ENCODE measurements at places on chromosomes 2 and 18. TPM values are rescaled to one million over a fixed set of nuclear protein-coding genes. Genes with fewer than 3 reads are reported as not detected.

Gene POTEI
- not detected for polyA plus RNA-seq

Gene FZD7
- polyA plus RNA-seq = 0.87 TPM

Gene SDC1
- polyA plus RNA-seq = 3.5 TPM

Gene IL1F10
- polyA plus RNA-seq = not detected

Gene KCNE4
- polyA plus RNA-seq = 1.7 TPM
